Mesendoderm (in vitro differentiated cells): ENCODE measurements at places on chromosomes 5 and 9.

GRCh38 chr5:179126506-179126991 is 66.4 kb downstream of the ZNF354C start:
- no peak for DNase-seq

DNA sequence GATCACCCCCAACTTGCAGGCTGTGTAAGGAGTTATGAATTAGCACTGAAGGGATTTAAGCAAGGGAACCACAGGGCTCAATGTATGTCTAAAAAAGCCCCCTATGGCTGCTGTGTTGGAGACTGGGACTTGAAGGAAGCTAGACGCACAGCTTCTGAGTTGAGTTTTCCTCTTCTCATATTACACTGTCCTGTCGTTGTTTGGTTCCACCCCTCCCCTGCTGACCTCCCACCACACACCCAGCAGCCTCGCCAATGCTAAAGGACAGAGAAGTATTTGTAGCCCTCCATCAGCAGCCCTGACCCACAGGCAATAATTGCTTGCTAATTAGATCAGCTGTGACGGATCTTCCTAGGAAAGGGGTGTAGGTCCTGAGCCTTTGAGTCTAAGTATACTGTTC is 15.1 kb upstream of the CARTPT start:
- peak; percentile 35 for DNase-seq

DNA sequence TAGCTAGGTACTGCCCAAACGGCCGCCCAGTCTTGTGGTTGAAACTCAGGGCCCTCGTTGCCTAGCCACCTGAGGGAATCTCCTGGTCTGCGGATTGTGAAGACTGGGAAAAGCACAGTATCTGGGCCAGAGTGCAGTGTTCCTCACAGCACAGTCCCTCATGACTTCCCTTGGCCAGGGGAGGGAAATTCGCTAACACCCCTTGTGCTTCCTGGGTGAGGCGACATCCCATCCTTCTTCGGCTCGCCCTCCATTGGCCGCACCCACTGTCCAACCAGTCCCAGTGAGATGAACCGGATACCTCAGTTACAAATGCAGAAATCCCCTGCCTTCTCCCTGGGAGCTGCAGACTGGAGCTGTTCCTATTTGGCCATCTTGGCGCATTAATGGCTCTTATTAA is 250.5 kb downstream of the FER start:
- DNase-seq = no peak

- DNase-seq = peak; percentile 9
These were observed 2344.7 kb upstream of the ACO1 start for GRCh38 chr9:30039712-30040111.

DNA sequence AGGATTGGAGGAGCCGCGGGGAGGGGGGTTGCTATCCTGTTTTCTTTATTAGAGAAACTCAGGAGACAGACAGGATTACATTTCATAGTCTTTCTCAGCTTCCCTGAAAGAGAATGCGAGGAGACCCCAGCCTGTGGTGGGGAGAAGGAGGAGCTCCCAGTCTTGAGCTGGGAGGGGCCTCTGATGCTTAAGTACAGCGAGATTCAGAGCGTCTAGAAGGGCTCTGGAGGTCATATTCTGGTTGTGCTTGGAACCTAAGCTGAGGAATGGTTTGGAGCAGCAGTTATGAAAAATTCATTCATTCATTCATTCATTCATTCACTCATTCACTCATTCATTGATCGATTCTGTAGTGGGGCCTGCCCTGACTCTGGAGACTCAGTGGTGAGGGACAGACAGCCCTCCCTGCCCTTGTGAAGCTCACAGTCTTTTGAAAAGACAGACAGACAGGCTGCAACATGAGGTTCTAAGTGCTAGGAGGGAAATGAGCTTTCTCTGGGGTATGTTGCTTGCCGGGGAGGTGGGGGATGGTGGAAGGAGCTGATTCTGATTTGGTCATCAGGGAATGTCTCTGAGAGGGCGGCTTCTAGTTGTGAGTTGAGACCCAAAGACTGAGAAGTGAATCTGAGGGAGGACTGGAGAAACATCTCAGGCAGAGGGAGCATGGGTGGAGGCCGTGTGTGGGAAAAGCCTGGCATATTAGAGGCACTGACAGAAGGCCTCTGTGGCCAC is 2.5 kb upstream of the SPRY4 start:
- DNase-seq = peak; percentile 94

- DNase-seq = no peak
These were observed 34.4 kb downstream of the HK3 start for GRCh38 chr5:176864755-176865154.

GRCh38 chr5:180990882-180991242 is 2.2 kb downstream of the BTNL3 start:
- no peak for DNase-seq

GRCh38 chr5:16713386-16713928 is 96.7 kb upstream of the RETREG1 start:
- peak; percentile 89 for DNase-seq

GRCh38 chr5:675111-675870 is 17.9 kb downstream of the TPPP start:
- no peak for DNase-seq

GRCh38 chr5:133763744-133764143 is 151.4 kb upstream of the FSTL4 start:
- DNase-seq = no peak

DNA sequence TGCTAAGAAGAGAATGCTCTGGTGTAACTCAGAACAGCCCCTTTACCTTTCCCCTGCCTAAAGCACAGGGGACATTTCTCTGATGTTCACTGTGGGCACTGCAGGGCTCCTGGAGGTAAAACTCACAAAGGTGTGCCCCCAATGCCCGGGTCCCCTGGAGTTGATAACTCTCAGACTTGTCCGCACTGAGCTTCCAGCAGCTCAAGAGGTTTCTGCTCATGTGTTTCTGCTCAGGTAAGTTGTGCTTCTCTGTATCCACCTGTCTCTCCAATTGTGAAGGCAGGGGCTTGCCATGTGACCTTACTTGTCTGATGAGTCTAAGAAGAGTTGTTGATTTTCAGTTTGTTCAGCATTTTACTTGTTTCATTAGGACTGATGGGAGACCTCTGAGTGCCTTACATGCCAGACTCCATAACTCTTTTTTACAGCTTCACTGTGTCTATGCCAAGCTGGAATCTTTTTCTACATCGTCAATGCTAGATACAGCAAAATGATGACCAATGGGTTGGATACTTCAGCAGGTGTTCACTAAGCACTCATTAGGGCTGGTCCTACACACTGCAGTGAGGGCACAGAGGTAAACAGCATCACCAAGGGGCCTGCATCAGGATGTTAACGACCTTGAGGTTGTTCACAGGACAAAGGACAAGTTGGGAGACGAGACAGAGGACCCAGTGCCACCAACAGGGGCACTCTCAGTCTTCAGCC is 56.4 kb downstream of the MRPL36 start:
- no peak for DNase-seq

GRCh38 chr5:178564811-178565550 is 25.2 kb downstream of the COL23A1 start:
- DNase-seq = peak; percentile 77

GRCh38 chr5:142959683-142960657 is 189.8 kb downstream of the ARHGAP26 start:
- peak; percentile 50 for DNase-seq

GRCh38 chr5:113017881-113018635 is 41.5 kb downstream of the DCP2 start:
- DNase-seq = no peak

DNA sequence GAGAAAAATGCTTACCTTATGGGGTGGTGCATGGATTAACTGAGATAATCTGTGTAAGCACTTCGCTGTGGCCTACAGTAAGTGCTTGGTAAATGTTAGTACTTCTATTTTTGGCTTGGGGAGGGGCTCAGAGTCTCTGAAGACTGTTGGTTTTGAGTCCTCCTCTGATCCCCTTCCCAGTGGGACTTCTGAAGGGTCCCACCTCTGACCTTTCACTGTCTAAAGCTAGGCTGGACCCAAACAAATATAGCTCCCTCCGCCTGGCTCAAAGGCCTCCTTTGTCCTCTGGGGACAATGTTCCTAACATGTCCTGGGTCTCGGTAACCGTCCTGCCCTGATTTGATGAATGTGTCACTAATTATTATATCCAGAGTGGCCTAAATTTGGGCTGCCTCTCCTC is 34.8 kb downstream of the CAMK2A start:
- no peak for DNase-seq

DNA sequence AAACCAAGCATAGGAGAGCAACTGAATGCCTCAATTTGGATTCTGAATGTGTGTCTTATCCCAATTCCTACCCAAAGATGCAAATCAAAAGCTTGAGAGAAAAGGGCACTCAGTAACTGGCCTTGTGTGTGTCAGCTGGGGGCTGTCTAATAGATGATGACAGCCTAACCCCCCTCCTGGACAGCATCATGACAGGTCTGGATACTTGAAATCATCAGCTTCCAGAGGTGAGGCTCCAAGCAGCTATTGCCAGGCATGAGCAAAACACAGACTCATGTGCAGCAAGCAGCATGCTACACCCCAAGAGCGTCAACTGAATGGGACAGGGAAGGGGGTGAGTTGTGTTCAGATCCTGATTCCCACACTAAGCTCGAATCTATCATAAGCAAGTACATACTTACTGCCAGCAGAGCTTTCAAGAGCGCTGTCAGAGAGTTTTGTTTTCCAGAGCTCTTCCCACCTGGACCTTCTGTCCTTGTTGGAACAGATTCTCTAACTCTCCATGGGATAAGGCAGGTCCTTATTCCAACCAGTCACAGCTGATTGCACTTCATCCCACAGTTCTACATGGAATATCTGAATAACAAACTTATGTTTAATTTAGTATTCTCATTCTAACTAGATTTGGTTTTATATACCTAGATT is 467.5 kb downstream of the DTWD2 start:
- no peak for DNase-seq

GRCh38 chr9:2469681-2470221 is 151.8 kb upstream of the VLDLR start:
- peak; percentile 67 for DNase-seq

GRCh38 chr5:92635001-92635461 is 946.0 kb downstream of the NR2F1-AS1 start:
- no peak for DNase-seq

- peak; percentile 100 for DNase-seq
These were observed 160.3 kb downstream of the C9orf50 start for GRCh38 chr9:129460323-129461261.

- peak; percentile 89 for DNase-seq
These were observed 495 bp downstream of the OSTF1 start for GRCh38 chr9:75088646-75089372.

- DNase-seq = no peak
These were observed 17.0 kb upstream of the SFXN1 start for GRCh38 chr5:175461370-175461769.

DNA sequence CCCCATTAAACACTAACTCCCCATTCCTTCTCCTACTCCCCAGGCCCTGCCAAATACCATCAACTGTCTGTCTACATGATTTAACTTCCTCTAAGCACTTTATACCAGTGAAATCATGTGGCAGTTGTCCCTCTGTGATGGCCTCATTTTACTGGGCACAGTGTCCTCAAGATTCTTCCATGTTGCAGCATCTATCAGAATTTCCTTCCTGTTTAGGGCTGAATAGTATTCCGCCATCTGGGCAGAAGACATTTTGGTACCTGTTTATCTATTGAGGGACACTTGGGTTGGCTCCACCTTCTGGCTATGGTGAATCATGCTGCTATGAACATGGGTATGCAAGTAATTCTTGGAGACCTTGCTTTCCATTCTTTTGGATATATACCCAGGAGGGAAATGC is 59.4 kb upstream of the IRX4 start:
- no peak for DNase-seq

DNA sequence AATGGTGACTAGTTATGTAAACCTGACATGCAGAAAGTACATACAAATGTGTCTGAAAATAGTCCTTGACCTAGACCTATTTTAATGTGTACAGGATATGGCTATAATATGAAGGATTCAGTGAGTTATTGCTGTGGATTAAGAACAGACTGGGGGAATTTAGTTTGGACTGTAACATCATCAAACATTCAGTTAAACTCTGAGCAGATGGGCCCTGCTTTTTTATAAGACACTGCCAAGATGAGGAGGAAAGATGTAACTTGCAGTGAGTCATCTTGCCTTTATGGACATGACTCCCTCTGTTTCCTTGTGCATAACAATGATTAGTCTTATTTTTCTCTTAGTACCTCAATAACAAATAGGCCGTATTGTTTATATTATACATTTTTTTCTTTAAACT is 12.2 kb downstream of the PPP3R2 start:
- DNase-seq = no peak

DNA sequence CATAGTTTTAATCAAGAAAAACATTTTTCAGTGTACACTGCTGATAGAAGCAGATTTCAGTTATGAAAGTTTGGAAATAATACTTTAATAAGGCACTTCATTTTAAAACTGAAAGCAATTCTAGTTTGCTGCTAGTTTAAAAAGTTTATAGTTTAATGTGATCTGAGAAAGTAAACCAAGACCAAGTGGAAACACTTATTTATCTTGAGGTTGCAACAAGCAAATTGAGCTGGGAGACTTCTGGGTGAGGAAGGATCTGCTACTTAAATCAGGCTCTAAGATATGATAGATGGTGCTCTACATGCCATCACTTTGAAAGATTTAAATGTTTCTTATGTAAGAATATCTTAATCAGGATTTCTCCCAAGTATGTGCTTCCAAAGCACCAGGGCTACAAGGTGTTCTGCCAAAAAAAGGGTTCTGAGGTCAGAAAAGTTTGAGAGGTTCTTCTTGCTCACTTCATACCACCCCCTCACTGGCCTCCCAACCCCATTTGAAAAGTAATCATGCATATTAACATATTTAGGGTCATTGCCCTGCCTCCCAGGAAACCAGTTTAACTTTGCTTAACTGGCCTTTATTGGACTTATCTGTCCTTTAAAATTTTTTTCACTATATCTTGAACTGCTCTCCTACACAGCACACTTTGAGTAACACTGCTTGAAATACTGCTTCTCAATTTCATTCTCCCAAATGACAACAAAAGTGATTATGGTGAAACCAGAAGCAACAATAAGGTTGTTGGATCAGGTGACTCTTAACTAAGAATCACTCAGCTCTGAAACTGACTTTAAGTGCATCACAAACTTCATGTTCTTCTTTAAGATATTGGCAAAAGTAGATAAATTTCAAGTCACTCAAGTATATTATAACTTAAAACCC is 15.5 kb downstream of the SLC44A1 start:
- no peak for DNase-seq

DNA sequence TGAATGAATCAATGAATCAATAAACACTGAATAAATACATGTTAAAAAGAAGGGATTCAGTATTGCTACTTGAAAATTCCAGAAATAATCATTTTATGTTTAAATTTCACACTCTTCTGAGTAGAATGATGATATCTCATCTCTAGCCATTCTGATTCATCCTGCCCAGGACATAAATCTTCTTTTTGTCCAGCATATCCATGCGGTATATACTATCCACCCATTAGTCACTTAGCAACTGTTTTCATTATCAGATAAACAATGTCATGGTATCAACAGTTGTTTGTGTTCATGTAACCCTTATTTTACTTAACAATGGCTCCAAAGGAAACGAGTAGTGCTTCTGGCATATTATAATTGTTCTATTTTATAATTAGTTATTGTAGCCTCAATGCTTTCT is 432.4 kb upstream of the SMC2 start:
- DNase-seq = no peak

- no peak for DNase-seq
These were observed 100.4 kb downstream of the DAB2IP start for GRCh38 chr9:121751686-121752445.
